Stimulated activated CD4-positive, alpha-beta T cell treated with anti-CD3 and anti-CD28 coated beads, Interleukin-4, amount 100 ng/mL, for 48 hours (primary cell): ENCODE measurements at places on chromosomes 6 and 20.

GRCh38 chr6:148747145-148747470 is 278 bp downstream of the UST start:
- DNase-seq: no peak

DNA sequence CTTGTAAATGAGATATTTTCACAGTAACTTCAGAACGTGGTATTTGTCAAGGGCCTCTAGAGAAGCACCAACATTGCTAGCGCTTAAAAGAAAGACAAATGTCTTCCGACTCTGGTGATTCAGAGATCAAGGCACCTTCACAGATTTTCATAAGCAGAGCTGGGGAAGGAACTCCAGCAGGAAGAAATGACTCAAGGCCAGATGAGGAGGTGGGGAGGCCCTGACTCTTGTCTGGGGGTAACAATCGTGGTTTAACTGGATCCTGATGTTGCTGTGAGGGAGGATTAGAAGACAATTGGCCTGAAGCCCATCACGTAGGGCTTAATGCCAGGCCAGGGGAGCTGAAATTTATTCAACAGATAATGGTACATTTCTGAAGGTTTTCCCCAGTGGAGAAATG is 122.9 kb upstream of the QKI start:
- DNase-seq: no peak

- DNase-seq: no peak
Measured at GRCh38 chr6:100261486-100261885, 203.2 kb downstream of the SIM1 start.

- DNase-seq: no peak
Measured at GRCh38 chr6:67175101-67175500, 1460.0 kb upstream of the ADGRB3 start.

DNA sequence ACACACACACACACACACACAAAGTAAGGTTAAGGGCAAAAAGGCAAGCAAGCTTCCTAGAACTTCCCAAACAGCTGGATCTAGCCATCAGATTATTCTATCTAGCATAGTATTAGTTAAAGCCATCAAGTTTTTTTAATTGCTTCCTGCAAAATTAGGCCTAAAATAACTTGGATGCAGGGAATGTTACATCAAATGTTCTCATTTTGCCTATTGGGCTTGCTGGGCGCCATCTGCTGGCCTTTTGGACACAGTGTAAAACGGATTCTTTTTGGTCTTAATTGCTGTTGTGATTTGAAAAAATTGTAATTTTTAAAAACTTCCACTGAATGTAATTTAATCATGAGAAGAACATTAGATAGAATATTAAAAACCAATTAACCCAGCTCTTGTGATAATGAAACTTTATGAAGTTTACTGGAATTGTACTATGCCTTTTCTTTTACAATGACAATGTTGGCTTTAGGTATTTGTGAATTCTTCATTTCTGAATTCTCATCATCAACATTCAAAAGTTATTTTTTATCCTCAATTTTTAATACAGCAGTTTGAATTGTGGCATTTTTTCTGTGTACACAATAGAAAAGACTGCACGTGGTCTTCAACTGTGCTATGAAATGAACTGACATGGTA is 6.8 kb downstream of the MKKS start:
- no peak for DNase-seq

DNA sequence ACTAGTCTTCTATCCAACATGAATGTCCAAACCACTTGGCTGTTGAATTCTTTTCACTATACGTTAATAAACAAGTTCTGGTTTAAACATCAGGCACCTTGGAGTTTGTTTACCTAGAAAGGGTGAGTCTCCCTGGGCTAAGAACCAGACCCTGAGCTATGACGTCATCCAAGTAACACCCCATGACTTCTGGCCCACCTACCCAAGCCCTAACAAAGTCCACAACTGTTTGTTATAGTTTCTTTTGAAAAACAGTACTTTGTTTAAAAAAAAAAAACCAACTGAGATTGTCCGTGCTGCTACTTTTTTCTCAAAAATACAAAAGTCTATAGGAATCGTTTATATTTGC is 146.9 kb upstream of the BEND6 start:
- no peak for DNase-seq

DNA sequence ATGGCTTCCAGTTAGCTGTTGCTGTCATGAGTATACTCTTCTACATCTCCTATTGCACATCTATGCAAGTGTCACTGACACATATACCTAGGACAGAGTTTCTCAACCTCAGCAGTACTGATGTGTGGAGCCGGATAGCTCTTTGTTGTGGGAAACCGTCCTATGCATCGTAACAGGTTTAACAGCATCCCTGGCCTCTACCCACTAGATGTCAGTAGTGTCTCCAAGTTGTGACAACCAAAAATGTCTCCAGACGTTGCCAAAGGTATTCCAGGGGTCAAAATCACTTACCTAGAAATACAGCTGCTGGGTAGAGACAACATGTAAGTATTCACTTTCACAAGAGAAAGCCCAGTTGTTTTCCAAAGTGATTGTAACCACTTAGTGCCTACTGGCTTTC is 637.6 kb downstream of the RNF144B start:
- DNase-seq: no peak

DNA sequence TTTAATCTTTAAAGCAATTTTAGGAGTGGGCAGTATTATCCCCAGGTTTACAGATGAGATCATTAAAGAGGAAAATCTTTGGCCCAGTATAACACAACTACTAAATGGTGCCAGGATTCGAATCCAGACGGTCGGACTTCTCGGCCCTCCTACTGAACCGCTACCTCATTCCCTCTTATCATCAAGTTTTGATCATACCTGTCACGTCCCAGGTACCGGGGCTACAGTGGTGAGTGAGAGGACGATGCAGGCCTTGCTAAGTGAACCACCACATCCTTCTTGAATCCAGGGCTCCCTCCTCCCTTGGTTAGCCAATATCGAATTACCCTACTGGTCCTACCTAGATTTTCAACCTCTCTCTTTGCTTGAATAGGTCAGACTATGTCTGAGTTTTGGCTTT is 78.1 kb upstream of the PBOV1 start:
- no peak for DNase-seq

GRCh38 chr6:130262008-130262407 is 39.3 kb upstream of the SAMD3 start:
- no peak for DNase-seq

GRCh38 chr6:35496841-35497570 is at the start of gene TEAD3:
Gene TEAD3, minus strand, starts transcription at chr6:35497079.
- DNase-seq: no peak

GRCh38 chr20:57677584-57677982 is 32.2 kb downstream of the PMEPA1 start:
- DNase-seq: no peak

DNA sequence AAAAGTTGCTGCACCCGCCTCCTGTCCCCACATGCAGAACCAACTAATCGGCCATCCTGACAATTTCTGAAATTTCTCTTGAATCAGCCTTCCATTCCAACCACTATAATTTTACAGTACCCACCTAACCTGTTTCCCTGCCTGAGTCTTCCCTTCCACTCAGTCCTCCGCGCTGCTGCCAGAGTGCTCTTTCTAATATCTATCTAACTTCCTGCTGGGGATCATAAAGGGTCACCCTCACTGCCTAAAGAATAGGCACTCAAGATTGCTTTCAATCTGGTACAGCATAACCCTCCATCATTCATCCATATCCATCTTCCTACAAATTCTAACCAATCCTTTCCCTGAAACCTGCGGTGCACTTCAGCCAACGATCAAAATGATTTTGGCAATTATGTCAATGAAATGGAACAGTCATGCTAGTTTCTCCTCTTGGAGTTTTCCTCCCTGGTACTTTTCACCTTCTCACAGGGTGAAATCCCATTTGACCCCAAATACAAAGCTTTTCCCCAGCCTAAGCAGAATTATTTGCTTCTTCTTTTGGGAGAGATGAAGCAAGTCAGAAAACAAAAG is 117.5 kb upstream of the BEND6 start:
- no peak for DNase-seq

DNA sequence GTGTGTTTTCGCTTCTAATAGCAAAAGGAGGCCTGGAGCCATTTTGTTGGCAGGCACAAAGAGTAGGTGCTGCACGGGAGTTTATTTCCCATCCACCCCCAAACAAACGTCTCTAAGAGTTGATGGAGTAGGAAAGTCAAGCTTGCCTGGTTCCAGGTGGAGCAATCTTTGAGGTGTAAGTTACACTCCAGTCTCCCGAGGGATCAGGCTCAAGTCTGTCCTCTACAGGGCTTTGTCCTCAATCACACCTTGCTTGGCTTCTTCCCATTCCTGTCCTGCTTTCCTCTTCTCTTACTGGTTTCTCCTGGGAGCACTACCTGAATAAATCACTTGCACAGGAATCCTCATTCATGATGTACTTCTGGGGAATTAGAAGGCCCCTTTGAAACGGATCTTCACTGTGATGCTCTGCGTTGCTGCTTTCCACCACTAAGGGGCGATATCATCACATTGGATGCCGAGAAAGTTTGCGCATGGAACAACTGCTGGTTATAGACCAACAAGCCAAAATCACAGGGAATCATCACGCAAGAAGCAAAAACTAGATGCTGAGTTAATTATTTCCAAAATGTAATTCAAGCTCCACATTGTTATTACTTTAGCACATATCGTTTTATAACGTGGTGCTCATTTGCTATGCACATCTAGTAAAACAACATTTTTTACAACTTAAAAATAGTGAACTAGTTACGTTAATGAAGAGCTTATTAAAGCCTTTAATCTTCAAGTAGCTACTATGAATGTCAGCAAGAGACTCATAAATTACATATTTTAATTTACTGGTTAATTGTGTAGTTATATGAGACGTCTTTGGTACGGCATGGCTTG is 156.8 kb downstream of the DNAH8 start:
- peak; percentile 49 for DNase-seq

DNA sequence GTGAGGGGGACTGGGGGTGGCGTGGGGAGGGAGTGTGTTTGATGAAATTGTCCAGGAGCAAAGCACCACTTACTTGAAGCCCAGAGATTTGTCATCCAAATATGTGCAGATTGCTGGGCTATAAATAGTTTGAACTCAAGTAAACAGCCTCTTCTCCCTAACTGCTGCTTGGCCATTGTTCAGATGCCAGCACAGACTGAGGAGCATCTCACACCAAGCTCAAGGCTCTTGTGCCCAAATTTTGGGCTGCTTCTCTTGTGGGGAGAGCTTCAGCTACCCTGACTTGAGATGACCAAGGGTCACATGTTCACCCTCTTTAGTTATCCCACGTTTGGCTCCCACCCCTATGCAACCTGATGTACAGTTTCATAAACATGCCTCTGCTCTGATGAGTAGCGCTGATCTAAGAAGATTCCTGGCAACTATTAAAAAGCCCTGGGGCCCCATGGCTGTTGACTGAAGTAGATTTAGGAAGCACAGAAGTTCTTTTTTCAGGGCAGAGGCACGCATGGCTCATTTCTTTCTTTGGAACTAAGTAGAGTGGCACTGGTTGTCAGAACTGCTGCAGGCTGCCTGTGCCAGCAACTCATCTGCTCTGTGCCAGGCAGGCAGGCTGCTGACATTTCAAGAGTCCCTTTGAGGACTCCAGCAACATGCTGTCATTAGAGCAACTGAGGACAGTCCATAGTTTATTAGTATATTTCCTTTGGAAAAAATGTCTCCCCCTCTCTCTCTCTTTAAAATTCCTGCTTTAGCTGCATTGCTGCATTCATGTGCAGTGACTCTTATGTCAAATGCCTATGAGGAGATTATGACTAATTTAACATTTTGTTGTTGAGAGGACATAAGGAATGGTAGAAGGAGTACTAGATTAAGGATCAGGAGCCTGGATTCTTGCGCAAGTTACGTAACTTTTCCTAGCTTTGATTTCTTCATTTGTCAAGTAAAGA is 9.6 kb upstream of the PKIG start:
- DNase-seq: no peak

GRCh38 chr6:92888316-92888715 is 531.0 kb downstream of the EPHA7 start:
- no peak for DNase-seq

GRCh38 chr6:109360791-109361190 is 21.5 kb downstream of the CD164 start:
- no peak for DNase-seq

DNA sequence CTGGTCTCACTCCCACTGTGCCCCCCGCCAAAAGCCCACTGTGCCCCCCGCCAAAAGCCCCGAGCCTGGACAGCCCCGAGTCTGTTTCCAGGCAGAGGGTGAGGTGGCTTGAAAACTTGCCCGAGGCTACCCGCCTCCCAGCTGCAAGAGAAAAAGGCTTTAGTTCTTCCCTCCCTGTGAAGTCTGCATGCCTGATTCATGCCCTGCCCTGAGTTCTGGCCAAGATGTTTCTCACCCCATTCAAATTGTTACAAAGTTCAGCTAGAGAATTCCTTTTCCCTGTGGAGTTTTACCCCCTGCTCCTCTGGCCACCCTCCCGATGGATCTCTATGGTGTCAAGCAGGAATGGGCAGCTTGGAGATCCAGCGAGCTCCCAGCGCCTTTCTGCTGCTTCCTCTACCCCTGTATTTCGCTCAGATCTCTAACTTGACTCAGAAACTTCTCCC is 298.8 kb upstream of the MAP3K7 start:
- no peak for DNase-seq

GRCh38 chr20:402496-402885 is 5.6 kb upstream of the RBCK1 start:
- no peak for DNase-seq

DNA sequence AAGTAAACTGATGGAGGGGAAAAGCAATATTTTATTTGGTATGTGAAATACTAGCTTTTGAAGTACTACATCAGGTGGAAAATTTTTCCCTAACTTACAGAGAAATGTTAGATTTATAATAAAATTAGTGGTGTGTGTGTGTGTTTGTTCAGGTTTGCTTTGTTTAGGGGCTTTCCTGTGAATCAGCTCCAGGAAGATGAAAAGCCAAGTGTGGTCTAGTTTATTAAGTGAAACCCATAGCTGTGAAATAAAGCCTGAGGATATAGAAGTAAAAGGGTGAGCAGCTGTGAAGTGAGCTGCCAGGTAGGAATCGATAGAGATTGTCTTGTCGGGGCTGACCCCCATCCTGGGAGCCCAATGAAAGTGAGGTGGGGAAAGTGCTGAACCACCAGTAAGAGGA is 347.6 kb upstream of the IMPG1 start:
- no peak for DNase-seq

GRCh38 chr6:56618050-56618449 is 24.6 kb downstream of the DST start:
- no peak for DNase-seq

- DNase-seq: no peak
Measured at GRCh38 chr6:113526553-113526952, 330.6 kb upstream of the MARCKS start.

GRCh38 chr20:32763202-32764004 is 1.2 kb downstream of the DNMT3B start:
- no peak for DNase-seq

DNA sequence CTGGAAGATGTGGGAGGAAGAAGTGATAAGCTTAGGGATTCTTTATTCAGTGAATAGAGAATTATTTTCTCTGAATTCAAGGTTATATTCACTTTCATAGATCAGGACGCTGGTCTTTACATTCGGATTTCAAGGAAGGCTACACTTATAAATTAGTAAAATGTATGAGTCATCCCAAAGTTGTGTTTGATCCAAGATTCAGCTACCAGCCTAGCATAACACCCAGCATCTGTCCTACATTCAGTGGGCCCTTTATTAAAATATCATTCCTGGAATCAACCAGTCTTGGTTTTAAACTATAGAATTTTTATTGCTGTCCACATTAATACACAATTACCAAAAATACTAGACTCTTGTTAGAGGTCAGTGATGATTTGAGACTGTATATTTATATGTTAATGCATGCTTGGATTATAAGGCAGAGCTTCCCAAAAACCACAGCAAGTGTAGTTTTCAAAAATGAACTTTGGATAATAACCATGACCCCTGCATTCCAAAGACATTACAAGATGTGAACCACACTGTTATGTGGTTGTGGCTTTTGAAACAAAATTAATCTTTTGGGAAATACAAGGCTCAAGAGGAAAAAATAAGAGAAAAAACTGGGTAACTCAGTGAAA is 210.7 kb upstream of the CNR1 start:
- DNase-seq: no peak

- no peak for DNase-seq
Measured at GRCh38 chr20:61263938-61264337, 11.9 kb downstream of the CDH4 start.
